Left ventricle myocardium inferior (tissue), 1 donor: ENCODE measurements at places on chromosomes 16 and 17. TPM values are rescaled to one million over a fixed set of nuclear protein-coding genes. Genes with fewer than 3 reads are reported as not detected.

DNA sequence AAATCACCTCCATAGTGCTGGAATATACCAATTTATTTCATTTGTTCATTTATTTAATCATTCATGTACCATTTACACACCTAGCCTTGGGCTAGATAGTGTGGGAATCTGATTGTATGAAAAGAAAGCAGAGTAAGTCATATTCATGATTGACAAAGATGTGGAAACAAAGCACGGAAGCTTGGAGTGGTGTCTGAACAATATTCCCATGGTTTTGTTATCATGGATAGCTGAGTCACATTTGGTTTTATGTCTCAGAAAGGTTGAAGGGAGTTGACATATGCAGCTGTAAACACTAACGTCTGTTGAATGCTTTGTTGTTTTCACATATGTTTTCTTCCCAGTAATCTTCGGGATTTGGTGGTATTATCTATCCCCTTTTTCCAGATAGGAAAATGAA lies 76.6 kb downstream of the MAP2K4 start:
- DNase-seq: no peak
- H3K4me1 ChIP-seq: no peaks in the 10 kb centered on the region
- H3K27ac ChIP-seq: no peak overlapping the region

ADAP2 gene
- 7.0 TPM for total RNA-seq

TBC1D3 gene
- total RNA-seq: not detected

TP53TG3 gene
- total RNA-seq: not detected

DNA sequence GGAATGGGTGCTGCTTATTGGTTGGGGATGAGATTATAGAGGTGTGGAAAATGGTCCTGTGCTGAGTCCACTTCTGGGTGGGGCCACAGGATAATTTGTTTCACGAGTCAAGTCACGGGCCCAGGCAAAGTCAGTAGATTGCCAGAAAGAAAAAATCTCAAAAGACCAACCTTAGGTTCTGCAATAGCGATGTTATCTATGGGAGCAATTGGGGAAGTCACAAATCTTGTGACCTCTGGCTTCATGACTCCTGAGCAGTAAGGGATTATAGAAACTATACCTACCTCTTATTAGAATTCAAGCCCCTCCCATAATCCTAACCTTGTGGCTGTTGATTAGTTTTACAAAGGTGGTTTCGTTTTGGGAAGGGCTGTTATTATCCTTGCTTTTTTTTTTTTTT lies 31.4 kb downstream of the WWP2 start:
- peaks cover 27% of the 10 kb centered on the region for H3K36me3 ChIP-seq
- H3K4me1 ChIP-seq: peaks cover 7% of the 10 kb centered on the region
- H3K27ac ChIP-seq: no peak overlapping the region
- no peak overlapping the region for H3K4me3 ChIP-seq
- no peak for DNase-seq
- no peaks in the 10 kb centered on the region for H3K27me3 ChIP-seq

GRCh38 chr16:21277927-21278706 lies at the start of gene CRYM:
CRYM (minus strand) TSS chr16:21278290; CDS start chr16:21278251, 39 bp downstream.
- peak within 1 kb of the TSS; percentile 71 for H3K4me3 ChIP-seq
- H3K36me3 ChIP-seq: no peaks in the 10 kb centered on the region
- H3K4me1 ChIP-seq: peaks cover 32% of the 10 kb centered on the region

TLCD2 gene
- 1.8 TPM for total RNA-seq

NXPH3 gene
- total RNA-seq: 4.0 TPM

DNA sequence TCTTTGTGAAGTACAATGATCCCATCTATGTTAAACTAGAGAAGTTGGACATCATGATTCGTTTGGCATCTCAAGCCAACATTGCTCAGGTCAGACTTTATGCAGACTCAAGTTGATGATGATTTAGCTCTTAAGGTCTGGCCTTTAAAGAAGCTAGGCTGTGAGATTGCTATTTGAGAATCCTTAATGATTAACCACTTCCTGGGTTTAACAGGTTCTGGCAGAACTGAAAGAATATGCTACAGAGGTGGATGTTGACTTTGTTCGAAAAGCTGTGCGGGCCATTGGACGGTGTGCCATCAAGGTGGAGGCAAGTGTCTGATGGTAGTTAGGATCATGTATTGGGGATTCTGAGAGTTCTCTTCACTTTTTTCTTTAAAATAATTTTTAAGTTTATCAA lies 40.3 kb downstream of the AP2B1 start:
- H3K36me3 ChIP-seq: peaks cover 86% of the 10 kb centered on the region
- H3K4me1 ChIP-seq: peaks cover 14% of the 10 kb centered on the region
- no peak overlapping the region for H3K4me3 ChIP-seq
- no peak for DNase-seq
- no peaks in the 10 kb centered on the region for H3K27me3 ChIP-seq
